Right cardiac atrium (tissue), 5 donors: ENCODE measurements at places on chromosomes 5 and 9.
A peak's percentile ranks its signal among the peaks of the same experiment; 100 is the strongest.

- DNase-seq, result no peak
Measured at GRCh38 chr9:112647596-112647995, 70.3 kb downstream of the INIP start.

DNA sequence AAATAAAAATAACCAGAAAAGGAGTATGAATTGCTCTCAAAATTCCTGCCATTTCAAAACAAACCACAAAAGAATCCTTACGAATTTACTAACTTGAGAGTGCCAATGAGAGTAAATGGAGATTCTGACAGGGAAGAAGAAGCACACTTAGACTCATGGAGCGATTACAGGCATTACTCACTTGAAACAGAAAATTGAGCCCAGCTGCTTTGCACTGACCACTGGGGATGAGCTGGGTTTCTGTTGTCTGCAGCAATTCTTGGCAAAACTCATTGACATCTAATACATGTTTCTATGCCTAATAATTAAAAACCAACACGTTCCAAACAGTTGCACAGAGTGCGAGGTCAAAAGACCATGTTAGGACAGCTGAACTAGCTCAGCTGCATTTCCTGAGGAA, 731.6 kb downstream of the DNAH5 start:
- no peak for DNase-seq

DNA sequence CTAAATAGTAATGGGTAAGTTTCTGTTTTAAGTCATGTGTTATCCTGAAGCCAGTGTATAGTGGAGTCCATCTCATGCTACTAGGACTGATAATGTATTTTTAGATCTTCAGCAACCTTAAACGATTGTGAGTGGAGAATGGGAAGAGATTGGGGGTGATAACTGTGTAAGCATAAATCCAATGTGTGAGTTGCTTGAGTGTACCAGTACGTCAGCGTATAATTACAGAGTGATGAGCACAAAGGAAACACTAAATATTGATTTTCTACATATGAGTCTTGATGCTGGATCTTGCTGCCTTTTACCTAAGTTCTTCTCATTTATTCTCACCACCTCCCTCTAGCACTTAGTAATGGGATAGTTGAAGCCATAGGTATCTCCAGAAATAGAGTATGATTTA, 16.3 kb upstream of the IZUMO3 start:
- no peak for DNase-seq

- DNase-seq, result no peak
Measured at GRCh38 chr5:135891268-135891667, 4.4 kb downstream of the IL9 start.

- no peak for DNase-seq
Measured at GRCh38 chr5:23314827-23315226, 192.6 kb upstream of the PRDM9 start.

- no peak for DNase-seq
Measured at GRCh38 chr9:136890661-136891060, 4.3 kb downstream of the TRAF2 start.

- peak; percentile 47 for DNase-seq
Measured at GRCh38 chr9:21402386-21403251, 6.3 kb upstream of the IFNA8 start.

GRCh38 chr5:150846654-150847333, 473 bp downstream of the IRGM start:
- peak; percentile 35 for DNase-seq
